ENCODE measurements at places on chromosomes 5 and 9. TPM values are rescaled to one million over a fixed set of nuclear protein-coding genes. Genes with fewer than 3 reads are reported as not detected.

C5orf52 gene
- not detected for total RNA-seq

MOB3B gene
- total RNA-seq: under 0.01 TPM

GNA14 gene
- total RNA-seq: 2.4 TPM

WDR38 gene
- not detected for total RNA-seq

CCDC192 gene
- not detected for total RNA-seq

TMEM252 gene
- total RNA-seq: not detected

CREB3 gene
- 52.2 TPM for total RNA-seq

EFNA5 gene
- 7.6 TPM for total RNA-seq

HAVCR2 gene
- total RNA-seq: not detected

ETF1 gene
- total RNA-seq: 101 TPM

DMRTA1 gene
- total RNA-seq: 0.19 TPM

OGN gene
- under 0.01 TPM for total RNA-seq

PROP1 gene
- total RNA-seq: not detected

Data from endothelial cell of coronary artery (primary cell).